ENCODE measurements at places on chromosomes 12 and 14. TPM values are rescaled to one million over a fixed set of nuclear protein-coding genes. Genes with fewer than 3 reads are reported as not detected.

GRCh38 chr14:69316449-69317101, 56.6 kb downstream of the GALNT16 start:
- DNase-seq, result no peak

GRCh38 chr12:79524507-79525148, 166.1 kb downstream of the PAWR start:
- peak; percentile 18 for DNase-seq

DNA sequence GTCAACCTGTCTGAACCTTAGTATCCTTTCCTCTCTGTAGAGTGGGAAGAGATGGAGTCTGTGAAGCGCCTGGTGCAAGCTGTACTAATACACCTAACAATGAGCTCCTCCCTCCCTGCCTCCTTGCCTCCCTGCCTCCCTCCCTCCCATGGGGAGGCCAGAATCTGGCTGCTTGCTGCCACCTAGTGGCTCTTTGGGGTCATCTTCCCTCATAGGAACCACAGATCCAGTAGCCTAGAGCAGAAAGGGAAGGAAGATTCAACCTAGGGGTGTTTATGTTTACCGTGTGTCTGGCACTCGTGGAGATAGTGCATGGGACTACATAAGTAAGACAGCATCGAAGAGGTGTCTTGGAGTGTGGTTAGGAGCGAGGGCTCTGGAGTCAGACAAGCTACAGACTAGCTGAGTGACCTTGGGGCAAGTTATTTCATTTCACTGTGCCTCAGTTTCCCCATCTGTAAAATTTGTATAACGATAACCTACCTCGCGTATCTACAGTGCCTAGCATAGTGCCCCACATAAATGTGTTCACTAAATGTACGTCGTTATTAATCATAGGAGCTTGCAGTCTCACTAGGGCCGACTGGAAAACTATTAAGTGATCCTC, 35.5 kb upstream of the TSPAN9 start:
- DNase-seq, result peak; percentile 84

DNA sequence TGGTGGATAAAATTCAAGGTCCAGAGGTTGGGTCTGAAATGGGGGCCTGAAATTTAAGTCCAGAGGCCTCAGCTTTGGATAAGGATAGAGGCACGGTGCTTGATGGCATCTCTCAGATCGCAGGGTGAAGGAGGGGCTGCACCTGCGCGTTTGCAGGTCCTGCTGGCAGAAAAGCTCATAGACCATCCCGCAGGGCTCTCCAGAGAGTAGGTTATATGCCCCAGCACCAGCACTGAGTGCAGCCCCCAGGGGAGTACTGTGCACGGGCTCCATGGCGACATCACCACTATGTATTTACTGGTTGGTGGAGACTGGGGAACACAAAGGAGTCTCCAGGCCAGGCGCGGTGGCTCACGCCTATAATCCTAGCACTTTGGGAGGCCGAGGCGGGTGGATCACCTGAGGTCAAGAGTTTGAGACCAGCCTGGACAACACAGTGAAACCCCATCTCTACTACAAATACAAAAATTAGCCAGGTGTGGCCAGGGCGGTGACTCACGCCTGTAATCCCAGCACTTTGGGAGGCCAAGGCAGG, 4.3 kb upstream of the CD63 start:
- DNase-seq, result no peak

GRCh38 chr14:38731962-38732361, 371.1 kb downstream of the SEC23A start:
- DNase-seq, result no peak

GRCh38 chr12:41026151-41026550, 162.0 kb upstream of the PDZRN4 start:
- DNase-seq, result no peak

DNA sequence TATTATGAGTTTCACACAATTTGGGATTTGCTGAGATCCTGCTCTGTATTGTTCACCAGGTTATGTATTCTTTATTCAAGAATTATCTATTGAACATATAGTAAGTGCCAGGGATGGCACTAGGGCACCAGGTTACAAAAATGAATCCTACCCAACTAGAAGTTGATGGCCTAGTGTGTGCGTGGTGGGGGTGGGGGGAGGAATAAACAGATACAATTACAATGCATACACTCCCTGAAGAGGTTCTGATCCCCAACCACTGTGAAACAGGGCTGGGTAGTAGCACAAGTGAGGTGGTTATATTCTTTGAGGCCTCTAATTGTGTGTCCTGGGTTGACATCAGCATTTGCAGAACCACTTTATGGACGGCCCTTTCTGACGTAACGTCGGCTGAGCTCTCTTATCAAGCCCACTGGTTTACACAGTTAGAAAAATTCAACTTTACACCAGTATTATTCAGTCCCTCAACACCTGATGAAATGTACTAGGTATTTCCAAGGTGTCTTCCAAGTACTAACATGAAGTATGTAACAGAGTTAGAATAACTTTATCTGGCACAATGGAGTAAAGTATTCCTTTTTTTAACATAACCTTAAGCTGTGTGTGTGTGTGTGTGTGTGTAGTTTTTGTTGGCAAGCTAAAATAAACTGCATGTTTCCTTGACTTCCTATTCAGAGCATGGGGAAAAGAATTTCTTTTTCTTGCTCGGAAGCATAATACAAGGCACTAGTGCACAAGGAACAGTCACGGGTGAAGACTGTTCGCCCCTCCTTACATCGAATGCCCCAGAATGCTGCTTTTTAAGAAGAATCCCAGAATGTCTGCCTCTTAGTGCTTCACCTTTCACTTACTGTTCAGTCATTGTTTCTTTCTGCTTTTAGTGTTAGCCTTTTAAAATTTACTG, 8.1 kb upstream of the GLRX5 start:
- peak; percentile 71 for DNase-seq

GRCh38 chr14:34052658-34053014, 101.8 kb upstream of the EGLN3 start:
- DNase-seq, result peak; percentile 60

DNA sequence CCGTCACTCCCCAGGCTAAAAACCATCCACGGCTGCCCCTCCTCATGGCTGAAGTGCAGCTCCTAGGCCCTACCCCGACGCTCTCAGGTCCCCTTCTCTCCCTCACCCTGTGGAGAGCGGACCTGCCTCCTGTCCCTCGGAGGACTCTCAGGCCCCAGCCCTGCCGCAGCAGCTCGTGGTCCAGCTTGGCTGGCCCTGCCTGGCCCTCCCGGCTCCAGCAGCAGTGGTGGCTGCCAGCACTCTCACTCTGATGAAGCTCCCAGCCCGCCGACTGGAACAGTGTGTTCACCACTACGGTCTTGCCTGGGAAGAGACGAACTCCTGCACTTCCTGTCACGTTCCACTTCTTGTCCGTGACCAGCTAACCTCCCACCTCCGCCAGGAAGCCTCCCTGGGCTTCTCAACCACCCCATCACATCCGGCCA, 11.1 kb downstream of the BAG5 start:
- DNase-seq, result no peak

GRCh38 chr12:56107242-56107641, 2.9 kb downstream of the PA2G4 start:
- no peak for DNase-seq

SMCO2 gene
- 0.22 TPM for total RNA-seq

CAPS2 gene
- total RNA-seq, result 0.40 TPM

FITM1 gene
- total RNA-seq, result 0.44 TPM

NPAS3 gene
- 0.20 TPM for total RNA-seq

TSPAN8 gene
- not detected for total RNA-seq

OLR1 gene
- total RNA-seq, result not detected

CRADD gene
- 9.3 TPM for total RNA-seq

INHBE gene
- total RNA-seq, result not detected

All from lung microvascular endothelial cell (primary cell).